ENCODE measurements at places on chromosomes 6 and 20.

GRCh38 chr6:8110117-8110721 lies 7.9 kb upstream of the EEF1E1 start:
- no peak for DNase-seq

GRCh38 chr20:8589956-8590355 lies 457.9 kb downstream of the PLCB1 start:
- no peak for DNase-seq

DNA sequence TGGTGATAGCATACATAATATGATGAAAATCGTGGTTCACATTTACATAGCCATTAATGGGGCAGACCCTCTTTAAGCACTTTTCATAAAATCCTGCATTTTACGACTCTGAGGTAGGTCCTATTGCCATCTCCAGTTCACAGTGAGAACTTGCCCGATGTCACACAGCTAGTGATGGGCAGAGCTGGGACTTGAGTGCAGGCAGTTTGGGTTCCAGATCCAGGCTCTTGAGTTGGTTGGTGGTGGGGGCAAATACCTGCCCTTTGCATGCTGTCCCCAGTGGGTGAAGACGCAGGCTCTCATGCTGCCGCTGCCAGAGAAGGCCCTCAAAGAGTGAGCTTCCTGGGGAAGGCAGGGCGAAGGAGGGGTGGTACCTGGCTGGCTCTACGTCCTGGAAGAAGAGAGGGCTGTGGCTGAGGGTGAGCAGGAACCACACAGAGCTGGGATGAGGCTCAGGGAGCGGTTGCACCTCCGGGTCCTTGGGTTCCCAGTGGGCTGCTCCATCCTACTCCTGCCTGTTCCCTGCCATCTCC lies 6.1 kb upstream of the BAK1 start:
- DNase-seq: no peak

DNA sequence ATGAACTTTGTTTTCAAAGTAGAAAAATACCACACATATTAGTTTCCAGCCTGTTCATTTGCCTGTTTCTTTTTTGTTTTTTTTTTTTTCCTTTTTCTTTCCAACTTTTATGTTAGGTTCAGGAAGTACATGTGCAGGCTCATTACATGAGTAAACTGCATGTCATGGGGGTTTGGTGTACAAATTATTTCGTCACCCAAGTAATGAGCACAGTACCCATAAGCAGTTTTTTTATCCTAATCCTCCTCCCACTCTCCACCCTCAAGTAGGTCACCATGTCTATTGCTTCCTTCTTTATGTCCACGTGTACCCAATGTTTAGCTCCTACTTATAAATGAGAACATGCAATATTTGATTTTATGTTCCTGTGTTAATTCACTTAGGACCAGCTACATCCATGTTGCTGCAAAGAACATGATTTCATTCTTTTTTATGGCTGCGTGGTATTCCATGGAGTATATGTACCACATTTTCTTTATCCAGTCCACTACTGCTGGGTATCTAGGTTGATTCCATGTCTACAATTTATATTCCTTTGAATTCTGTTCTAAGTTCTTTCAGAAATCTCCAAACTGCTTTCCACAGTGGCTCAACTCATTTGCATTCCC lies 31.8 kb downstream of the SNX14 start:
- no peak for DNase-seq

GRCh38 chr6:165655191-165655590 lies 7.8 kb downstream of the PDE10A start:
- no peak for DNase-seq

DNA sequence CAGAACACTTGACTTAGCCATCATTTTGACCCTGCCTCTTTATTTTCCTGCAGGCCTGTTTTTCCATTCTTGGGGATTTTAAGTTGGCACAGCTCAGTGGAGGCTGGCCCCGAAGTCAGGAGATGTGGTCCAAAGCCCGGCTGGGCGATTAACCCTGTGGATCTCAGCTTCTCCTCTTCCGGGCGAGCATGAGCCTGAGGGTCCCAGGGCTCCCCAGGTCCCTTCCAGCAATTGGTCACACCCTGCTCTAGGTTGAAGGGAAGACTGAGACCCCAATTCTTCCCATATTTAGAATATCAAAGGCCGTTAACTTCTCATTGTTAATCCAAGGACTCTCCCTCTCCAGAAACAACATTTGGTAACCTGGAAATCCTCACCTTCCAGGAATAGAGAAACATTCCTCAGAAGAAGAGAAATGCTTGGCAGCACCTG lies 2.3 kb downstream of the THBS2 start:
- no peak for DNase-seq

- DNase-seq: no peak
Observed at GRCh38 chr6:33557376-33557775, 22.7 kb downstream of the BAK1 start.

DNA sequence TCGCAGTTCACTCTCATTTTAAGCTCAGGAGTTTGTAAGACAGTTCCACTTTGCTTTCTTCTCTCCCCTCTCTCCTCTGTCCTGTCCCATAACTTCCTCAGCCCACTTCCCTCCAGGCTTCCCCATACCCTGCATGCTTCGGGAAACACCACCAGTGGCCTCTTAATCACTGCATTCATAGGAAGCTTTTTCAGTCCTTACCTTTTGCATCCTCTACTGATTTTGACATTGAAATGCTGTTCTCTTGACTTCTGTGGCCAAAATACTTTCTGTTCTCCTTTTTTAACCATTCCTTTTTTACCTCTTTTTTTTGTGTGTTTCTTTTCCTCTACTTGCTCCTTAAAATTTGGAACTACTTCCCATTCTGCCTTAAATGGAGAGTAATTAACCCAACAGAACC lies 69.7 kb downstream of the HIVEP1 start:
- no peak for DNase-seq

DNA sequence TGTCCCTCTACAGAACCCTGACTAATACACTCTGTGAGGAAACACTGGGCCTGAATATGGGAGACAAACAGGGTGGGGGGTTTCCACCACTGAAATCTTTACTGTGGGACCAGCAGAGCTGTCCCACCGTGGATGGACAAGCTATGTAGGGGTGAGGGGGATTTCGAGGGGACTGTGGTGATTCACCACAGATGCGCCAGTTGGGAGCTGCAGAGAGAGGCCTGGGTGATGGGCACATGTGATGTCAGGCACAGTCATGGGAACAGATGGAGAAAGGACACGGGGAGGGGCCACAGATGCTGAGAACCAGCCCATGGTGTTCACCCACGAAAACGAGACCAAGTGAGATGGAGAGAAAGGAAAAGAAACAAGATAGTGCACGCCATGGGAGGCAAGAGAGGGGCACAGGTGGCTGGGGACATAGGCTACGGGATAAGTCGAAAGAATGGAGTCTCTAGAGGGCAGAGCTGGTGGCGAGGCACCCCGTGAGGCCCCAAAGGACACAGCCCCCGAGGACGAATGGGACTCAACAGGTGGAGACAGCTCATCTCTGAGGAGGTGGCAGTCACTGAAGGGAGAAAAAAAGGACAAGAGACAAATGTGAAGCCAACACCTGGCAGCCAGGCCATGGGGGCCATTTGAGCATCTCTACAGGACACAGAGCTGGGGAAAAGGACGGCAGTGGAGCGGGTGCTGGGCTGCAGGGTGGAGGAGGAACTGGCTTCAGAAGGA lies 10.5 kb upstream of the RAMACL start:
- no peak for DNase-seq

All from non-pigmented ciliary epithelial cell (primary cell).